Stimulated activated CD4-positive, alpha-beta T cell treated with anti-CD3 and anti-CD28 coated beads, Interleukin-15, amount 100 ng/mL, for 1 hour (primary cell): ENCODE measurements at places on chromosomes 3 and 15.

DNA sequence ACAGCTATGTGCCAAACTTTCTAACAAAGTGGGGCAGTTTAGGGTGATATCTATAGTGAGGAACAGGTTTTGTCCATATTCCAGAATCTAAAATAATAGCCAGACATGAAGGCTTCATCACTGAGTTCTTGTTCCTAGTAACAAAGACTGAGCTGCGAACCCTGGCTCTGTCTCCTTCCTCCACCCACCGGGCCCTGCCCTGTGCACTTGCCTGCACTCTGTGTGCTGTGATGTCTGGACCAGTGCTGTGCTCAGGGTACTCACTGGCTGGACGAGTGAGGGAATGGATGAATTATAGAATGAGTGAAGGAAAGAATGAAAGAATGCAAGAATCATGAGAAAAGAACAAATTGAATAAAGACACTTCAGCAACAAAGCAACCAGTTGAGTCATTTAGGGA, 8.9 kb upstream of the NMNAT3 start:
- no peak for DNase-seq

GRCh38 chr3:196097373-196098154, 15.7 kb upstream of the TFRC start:
- no peak for DNase-seq

- DNase-seq = no peak
Observed at GRCh38 chr3:169465417-169465816, 198.1 kb downstream of the MECOM start.

DNA sequence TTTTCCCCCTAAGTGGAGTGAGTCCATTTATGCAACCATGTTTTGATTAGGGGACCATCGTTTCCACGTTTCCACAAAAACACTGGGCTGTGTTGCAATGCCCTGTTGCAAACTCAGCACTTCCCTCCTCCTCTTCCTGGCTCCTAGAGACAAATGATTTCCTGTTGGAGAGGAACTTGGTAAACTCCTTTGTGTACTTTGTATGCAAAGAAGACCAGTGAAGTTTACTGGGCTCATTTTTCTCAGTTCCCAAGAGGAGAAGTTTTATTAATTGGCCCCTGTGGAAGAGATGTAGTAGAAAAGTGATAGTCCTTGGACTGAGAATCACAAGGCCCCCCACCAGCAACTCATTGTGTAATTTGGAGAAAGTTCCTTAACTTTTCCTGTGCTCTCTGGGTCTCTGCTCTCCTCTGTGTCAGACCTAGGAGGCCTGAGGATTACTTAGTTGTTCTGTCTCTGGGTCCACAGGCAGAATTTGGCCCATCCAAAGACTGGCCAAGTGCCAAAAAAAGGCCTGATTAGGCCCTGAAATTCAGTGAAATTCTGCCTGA, 95.0 kb downstream of the ATG7 start:
- no peak for DNase-seq

GRCh38 chr3:183592821-183593220, 37.3 kb upstream of the KLHL6 start:
- DNase-seq = no peak

DNA sequence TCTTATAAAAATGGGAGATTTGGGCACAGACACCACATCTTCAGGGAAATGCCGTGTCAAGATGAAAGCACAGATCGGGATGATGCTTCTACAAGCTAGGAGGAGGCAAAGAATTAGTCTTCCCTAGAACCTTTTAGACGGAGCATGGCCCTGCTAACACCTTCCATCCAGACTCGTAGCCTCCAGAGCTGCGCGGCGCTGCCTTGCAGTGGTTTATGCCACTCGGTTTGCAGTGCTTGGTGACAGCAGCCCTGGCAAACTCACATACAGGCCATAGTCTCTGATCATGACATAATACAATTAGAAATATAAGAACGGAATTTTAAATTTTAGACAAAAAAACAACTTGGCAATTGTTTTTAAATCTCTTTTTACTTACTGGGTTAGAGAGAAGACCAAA, 37.1 kb upstream of the SLC41A3 start:
- DNase-seq = no peak

DNA sequence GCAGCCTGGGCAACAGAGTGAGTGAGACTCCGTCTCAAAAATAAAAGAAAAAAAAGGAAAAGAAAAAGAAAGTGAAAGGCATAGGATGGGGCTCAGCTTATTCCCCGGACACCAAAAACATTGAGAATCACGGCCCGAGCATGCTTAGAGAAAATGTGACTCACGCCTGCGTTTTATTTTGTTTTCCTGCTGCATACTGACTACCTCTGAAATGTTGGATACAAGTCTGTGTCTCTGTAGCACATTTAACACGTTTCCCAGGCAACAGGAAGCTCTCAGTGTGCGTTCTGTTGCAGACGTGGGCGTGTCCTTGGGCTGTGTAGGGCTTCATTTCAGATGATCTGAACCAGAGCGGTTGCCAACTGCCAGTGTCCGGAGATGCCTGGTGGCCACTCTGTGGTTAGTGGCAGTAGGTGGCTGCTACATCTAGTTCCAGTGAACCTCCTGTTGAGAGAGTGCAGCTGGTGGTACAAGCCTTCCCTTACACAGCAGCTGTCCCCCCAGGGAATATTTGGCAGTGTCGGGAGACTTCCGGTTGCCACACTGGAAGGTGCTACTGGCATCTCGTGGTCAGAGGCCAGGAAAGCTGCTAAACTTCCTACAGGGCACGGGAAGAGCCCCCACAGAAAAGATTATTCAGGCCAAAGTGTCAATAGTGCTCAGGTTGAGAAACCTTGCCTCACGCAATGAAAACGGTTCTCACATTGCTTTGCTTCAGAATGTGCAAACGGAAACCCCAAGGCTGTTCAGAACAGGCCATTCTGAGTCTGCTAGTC, 3.0 kb downstream of the SLC51A start:
- no peak for DNase-seq

DNA sequence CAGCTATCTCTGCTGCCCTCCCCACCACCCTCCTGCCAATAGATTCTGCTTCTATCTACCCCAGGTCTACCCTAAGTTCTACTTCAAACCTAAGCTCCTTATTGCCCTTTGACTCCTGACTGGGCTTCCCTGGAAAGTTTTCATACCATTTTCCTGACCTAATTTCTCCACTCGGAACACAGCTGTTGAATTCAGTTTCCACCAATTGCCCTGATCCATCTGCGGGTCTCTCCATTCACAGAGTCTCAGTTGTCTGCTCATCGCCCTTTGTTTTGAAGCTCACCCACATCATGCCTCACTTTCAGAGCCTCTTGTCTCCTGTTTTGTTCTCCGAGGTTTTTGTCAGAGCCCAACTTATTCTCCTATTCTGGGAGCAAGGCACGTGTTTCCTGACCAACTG, 56.8 kb upstream of the ABI3BP start:
- DNase-seq = no peak

DNA sequence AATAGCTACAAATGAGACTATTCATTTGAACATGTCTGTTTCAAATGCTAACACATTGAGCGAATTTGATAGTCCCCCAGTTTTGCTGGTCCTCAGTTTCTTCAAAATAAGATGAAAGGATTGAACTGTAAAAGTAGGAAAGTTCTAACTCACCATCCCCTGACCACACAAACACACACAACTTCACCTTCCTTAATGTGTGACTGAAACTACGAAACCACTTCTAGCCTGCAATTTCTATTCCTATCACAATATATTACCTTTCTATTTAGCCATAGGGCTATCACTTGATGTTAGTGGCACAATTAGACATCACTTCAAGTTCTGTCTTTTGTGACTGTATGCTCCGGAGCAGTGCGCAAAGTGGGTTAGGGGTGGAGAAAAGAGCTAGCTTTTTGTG, 14.9 kb downstream of the BTLA start:
- DNase-seq = no peak

GRCh38 chr3:172634948-172635347, 75.9 kb downstream of the NCEH1 start:
- DNase-seq = no peak

- no peak for DNase-seq
Observed at GRCh38 chr3:167899093-167899492, 163.6 kb downstream of the SERPINI1 start.

GRCh38 chr3:148450819-148451218, 246.9 kb upstream of the AGTR1 start:
- no peak for DNase-seq

DNA sequence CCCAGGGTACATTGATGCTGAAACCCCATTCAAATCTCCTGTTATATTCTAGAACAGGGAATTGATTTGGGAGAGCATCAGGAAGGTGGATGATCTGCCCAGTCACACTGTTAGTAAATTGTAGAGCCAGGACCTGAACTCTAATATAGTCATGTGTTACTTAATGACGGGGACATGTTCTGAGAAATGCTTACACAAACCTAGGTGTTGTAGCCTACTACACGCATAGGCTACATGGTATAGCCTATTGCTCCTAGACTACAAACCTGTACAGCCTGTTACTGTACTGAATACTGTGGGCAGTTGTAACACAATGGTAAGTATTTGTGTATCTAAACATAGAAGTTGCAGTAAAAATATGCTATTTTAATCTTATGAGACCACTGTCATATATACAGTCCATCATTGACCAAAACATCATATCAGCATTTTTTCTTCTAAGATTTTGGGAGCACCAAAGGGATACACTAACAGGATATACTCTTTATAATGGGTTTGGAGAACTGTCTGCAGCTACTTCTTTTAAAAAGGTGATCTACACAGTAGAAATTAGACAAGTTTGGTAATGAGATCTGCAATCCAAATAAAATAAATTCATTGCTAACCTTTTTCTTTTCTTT, 5.8 kb downstream of the B2M start:
- no peak for DNase-seq

DNA sequence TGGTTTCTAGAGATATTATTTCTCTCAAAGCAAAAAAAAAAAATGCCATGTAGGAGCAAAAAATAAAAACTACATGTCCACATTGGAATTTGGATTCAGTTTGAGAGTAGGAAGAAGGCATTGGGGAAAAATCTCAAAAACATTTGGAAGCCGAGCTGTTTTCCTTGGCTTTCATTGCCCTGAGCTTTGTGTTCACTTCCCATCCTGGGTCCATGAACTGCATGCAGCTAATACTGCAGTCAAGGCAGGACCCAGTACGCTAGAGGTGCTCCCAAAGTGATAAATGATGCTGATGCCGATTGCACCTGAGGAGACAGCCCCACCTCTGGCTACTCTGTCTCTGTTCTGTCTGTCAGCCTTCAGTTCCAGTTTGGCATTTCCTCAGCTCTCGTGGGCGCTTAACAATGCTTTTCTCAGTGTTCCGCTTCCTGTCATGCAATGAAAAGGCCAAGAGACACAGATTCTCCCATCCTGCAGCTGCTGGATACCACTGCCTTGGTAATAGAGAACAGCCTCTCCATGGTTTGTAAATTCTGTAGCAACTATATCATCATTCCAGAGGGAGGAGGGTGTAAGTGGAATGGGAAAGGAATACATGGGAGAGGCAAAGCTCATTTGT, 181.8 kb downstream of the RYR3 start:
- no peak for DNase-seq

GRCh38 chr15:33871980-33872379, 96.3 kb upstream of the CHRM5 start:
- no peak for DNase-seq

- DNase-seq = no peak
Observed at GRCh38 chr3:30778933-30779332, 115.5 kb downstream of the GADL1 start.

DNA sequence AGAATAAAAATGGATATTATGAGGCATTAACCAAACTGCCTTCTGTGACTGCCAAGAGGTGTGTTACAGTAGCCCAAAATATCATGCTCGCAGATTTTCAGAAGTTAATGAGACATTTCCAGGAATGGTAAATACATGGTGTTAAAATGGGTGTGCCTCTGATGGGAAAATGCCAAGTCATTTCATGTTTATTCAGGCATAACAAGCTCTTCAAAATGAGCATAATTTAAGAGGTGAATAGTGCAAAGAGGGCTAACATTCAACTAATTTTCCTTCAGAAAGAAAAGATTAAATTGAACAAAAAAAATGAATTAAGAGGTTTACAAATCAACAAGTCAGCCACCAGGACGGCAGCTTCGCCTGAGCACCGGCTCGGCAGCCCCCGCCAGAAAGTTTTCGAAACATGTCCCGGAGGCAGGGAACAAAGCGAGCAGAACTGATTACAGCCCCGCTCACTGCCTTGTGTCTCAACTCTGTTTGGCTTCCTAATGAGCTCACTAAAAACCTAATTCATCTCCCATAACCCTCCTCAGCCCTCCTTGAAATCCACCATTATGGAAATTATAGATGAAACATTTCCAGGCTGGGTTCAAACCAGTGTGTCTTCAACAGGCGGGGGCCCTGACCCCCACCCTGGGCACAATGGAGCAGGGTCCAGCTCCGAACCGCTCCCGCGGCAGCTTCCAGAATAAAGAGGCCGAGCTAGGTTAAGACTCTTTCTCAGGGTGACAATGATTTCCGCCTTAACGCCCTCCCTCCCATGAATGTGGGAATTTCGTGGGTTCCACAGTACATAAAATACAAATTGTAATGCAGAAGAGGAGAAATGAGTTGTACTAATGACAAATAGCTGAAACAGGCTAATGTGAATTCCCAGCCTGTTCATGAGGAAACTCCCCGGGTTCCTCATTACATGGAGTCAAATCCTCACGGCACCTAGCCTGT, 43.9 kb downstream of the MEIS2 start:
- no peak for DNase-seq

- DNase-seq = no peak
Observed at GRCh38 chr15:80204231-80204630, 47.8 kb downstream of the CTXND1 start.

- DNase-seq = no peak
Observed at GRCh38 chr3:72242326-72242725, 457.4 kb upstream of the PROK2 start.

DNA sequence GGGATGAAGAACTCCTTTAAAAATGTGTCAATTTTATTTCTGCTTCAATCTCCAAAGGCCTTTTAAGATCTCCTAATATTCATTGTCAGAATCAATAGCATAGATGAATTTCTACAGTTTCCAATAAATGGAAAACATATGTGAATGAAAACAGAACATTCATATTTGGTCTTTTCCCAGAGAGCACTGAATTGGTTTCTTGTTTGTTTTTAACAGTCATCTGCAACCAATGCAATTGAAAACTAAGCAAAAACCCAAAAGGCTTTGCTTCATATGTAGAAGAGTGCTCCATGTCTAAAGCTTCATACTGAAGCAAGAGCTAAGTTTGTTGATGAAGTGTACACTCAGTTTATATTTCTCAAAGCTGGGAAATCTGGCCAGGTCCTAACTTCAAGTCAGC, 426.5 kb upstream of the CDIN1 start:
- no peak for DNase-seq

GRCh38 chr15:65406424-65407000, 16.2 kb downstream of the IGDCC4 start:
- DNase-seq = no peak

GRCh38 chr3:128549283-128550112, 56.5 kb upstream of the GATA2 start:
- no peak for DNase-seq

GRCh38 chr15:98628216-98628615, 20.1 kb upstream of the IGF1R start:
- DNase-seq = no peak

- DNase-seq = no peak
Observed at GRCh38 chr3:25727316-25727715, 55.9 kb downstream of the NGLY1 start.

- DNase-seq = no peak
Observed at GRCh38 chr3:17320266-17320665, 422.2 kb downstream of the TBC1D5 start.

GRCh38 chr15:90957031-90957790, 2.5 kb downstream of the RCCD1 start:
- no peak for DNase-seq

- no peak for DNase-seq
Observed at GRCh38 chr3:9779721-9780457, 10.1 kb upstream of the CAMK1 start.

- no peak for DNase-seq
Observed at GRCh38 chr3:100083209-100083608, 31.1 kb downstream of the FILIP1L start.

GRCh38 chr3:62873761-62874710, 1.2 kb downstream of the CADPS start:
- no peak for DNase-seq
